T-helper 1 cell treated with Interleukin-12 subunit alpha and Interleukin-12 subunit beta and Interleukin-4 antibody, amounts not matched to agents 30 ng/mL and 1 ng/mL, for 36 hours (primary cell): ENCODE measurements at places on chromosomes 2 and 18. TPM values are rescaled to one million over a fixed set of nuclear protein-coding genes. Genes with fewer than 3 reads are reported as not detected.

Gene TXNL1
- 56.6 and 61.2 TPM in 2 replicates for total RNA-seq

Gene GPAT2
- 9.8 and 10.2 TPM in 2 replicates for total RNA-seq

Gene IL36G
- 0.29 TPM in 1 of 2 replicates, not detected in the other for total RNA-seq

Gene GALR1
- not detected in 2 replicates for total RNA-seq

Gene SERPINB13
- total RNA-seq: not detected in 2 replicates

Gene TEX44
- total RNA-seq: not detected in 2 replicates

Gene C2orf78
- not detected in 2 replicates for total RNA-seq

Gene SAP130
- total RNA-seq: 32.1 and 32.9 TPM in 2 replicates

Gene SLC25A52
- total RNA-seq: not detected in 2 replicates

Gene RTTN
- 23.2 and 26.4 TPM in 2 replicates for total RNA-seq

Gene PRPF40A
- 133 and 140 TPM in 2 replicates for total RNA-seq

Gene CLEC4F
- 0.12 and 0.27 TPM in 2 replicates for total RNA-seq

Gene ERMN
- total RNA-seq: 5.2 and 5.8 TPM in 2 replicates

Gene DSC2
- not detected in 2 replicates for total RNA-seq

Gene TMEM237
- 14.7 and 17.0 TPM in 2 replicates for total RNA-seq

Gene MFSD2B
- 0.07 and 0.44 TPM in 2 replicates for total RNA-seq

Gene RUFY4
- 3.2 and 3.3 TPM in 2 replicates for total RNA-seq

Gene PAPOLG
- total RNA-seq: 21.8 and 21.9 TPM in 2 replicates

Gene SCYGR4
- total RNA-seq: not detected in 2 replicates

Gene CEP68
- 7.2 and 7.9 TPM in 2 replicates for total RNA-seq

Gene ARHGAP25
- 153 and 156 TPM in 2 replicates for total RNA-seq

Gene ACOXL
- total RNA-seq: 1.0 and 1.2 TPM in 2 replicates

Gene GAL3ST2
- total RNA-seq: not detected in 2 replicates

Gene TANC1
- total RNA-seq: 0.51 and 0.64 TPM in 2 replicates

Gene ATOH8
- total RNA-seq: 1.8 and 2.1 TPM in 2 replicates

Gene TLX2
- 1.2 and 1.6 TPM in 2 replicates for total RNA-seq

Gene TGFA
- 0.05 TPM in 1 of 2 replicates, not detected in the other for total RNA-seq

Gene ELOA2
- total RNA-seq: not detected in 2 replicates

Gene GPC1
- total RNA-seq: 4.6 and 5.4 TPM in 2 replicates

Gene SIX2
- not detected in 2 replicates for total RNA-seq

Gene TMEM17
- total RNA-seq: not detected in 2 replicates

Gene TTN
- total RNA-seq: 9.7 and 10.7 TPM in 2 replicates
